ENCODE measurements at places on chromosomes 5 and 9.

- no peak for DNase-seq
These were observed 37.0 kb downstream of the IL31RA start for GRCh38 chr5:55888205-55888604.

GRCh38 chr5:101677961-101678360, 618.1 kb downstream of the SLCO4C1 start:
- DNase-seq, result no peak

DNA sequence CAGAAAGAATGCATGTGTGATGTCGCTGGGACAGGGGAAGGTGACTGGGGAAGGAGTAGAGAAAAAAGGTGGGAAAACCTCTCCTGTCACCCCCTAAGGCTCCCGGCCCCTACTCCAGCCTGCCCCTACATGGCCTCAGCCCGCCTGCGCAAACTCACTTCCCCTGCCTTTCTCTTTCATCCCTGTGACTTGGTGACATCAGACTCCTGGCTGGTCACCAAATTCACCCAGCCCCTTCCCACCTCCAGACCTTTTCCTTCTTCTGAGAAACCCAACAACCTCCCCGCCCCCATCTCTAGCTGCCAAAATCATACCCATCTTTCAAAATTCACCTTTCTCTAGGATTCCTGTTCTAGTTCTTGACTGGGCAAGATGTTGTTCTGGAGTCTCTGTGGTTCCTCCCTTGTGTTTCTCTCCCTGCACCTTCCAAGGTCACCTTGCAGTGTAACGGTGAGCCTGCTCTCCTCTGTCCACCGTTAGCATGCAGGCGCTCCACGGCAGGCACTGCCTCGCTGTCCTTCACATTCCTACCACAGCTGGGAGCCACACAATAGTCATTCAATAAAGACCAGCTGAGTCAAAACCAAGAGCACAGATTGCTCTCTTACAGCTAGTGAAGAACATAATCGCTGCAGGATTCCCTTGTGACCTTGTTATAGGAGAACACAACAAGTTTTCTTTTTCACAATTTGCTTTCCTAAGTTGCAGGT, 134.5 kb downstream of the FANCC start:
- DNase-seq, result no peak

DNA sequence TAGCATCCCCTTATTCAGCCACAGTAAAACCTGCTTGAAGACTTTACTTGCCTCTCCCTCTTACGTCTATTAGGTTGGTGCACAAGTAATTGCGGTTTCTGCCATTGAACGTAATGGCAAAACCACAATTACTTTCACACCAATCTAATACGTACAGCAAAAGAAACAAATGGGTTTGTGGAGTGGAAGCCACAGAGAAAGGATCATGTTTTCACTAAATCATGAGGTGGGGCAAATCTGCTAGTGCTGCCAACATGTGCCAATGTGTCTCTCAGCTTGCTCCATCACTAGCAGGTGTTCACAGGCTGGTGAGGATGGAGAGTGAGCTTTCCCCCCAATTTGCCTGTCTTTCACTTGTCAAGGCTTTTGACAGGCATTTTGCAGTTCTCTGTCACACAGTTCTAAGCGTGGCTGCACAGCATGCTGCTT, 15.9 kb downstream of the DMAC1 start:
- DNase-seq, result no peak

GRCh38 chr5:140420226-140420570, 18.6 kb downstream of the ANKHD1 start:
- no peak for DNase-seq

GRCh38 chr5:69416180-69416579, 1.3 kb downstream of the MARVELD2 start:
- no peak for DNase-seq

GRCh38 chr9:136090768-136091581, 4.1 kb downstream of the NACC2 start:
- no peak for DNase-seq

DNA sequence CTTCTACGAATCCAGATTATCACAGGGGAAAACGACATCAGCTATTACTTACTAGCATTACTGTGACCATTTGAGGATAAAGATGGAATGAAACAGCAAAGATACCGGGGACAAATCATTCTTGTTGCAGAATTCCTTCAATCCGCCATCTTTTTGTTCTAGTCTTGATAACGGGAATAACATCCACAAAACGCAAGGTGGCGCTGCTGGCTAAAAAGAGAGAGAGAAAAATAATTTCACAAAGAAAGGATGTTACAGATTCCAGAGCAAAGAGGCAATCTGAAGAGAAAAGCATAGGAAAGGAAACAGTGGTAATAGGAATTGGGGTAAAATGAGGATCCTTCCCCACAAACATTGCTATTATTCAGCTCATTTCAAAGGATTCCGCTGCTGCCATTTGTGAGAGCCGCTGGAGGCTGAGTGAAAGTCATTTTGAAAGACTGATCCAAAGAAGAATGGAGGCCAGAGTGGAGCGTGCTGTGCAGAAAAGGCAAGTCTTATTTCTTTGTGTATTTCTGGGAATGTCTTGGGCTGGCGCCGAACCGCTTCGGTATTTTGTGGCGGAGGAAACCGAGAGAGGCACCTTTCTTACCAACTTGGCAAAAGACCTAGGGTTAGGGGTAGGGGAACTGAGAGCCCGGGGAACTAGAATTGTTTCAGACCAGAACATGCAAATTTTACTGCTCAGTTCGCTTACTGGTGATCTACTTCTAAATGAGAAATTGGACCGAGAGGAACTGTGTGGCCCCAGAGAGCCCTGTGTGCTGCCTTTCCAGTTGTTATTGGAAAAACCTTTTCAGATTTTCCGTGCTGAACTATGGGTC, at the start of gene PCDHB7:
PCDHB7 (plus strand) TSS at position 264 of the 824 bp plus-strand sequence; CDS start at position 456, 192 bp downstream.
- DNase-seq, result peak; percentile 68

DNA sequence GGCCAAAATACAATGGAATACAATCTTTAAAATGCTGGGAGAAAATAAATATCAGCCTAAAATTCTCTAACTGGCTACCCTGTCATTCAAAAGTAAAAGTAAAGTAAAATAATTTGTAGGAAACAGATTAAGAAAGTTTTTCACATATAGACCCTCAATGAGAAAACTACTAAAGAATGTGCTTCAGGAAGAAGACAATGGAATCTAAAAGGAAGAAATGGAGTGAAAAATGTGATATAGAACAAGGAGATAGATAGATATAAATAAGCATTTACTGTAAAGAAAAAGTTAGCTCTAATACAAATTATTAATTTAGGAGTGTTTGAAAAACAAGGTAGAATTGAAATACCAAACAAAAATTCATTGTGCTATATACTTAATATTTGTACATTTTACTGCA, 368.6 kb upstream of the MPDZ start:
- no peak for DNase-seq

DNA sequence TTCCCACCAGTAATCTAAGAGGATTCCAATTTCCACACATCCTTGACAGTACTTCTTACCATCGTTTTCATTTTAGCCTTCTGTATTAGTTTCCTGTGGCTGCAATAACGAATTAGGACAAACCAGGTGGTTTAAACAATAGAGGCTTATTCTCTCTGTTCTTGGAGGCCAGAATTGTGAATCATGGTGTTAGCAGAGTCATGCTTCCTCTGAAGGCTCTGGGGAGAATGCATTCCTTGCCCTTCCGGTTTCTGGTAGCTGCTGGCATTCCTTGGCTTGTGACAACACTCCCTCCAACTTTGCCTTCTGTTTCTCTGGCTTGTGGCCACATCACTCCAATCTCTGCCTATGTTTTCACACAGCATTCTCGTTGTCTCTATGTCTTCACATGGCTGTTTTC, 23.5 kb downstream of the RIGI start:
- DNase-seq, result no peak

DNA sequence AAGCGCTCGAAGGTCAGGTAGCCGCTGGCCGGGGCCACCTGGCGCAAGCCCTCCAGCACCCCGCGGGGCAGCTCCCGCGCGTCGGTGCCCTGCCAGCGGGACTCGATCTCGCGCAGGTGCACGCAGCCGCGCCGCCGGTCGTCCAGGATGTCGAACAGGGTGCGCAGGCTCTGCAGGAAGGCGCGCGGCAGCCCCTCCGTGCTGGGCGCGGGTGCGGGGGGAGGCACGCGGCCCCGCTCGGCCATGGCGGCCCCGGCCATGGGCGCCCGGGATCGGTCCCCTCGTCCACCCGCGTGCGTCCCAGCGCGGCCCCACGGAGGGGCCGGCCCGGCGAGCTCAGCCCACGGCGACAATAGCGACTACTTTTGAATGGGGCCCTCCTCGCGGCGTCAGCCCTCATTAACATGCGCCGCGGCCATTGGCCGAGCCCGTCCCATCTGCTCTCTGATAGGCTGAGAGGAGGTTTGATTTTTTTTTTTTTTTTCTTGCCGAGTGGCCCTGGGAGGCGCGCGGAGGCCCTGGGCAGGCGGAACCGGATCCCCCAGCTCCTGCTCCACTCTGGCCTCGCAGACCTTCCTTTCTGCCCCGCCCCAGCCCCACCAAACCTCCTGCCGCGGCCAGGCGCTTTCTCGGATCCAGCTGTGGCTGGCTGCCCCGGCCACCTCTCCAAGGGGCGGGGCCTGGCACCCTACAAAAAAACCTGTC, at the start of gene SAPCD2:
SAPCD2 (minus strand) TSS at position 357 of the 705 bp plus-strand sequence; CDS start at position 260, 97 bp downstream.
- peak; percentile 91 for DNase-seq

- DNase-seq, result no peak
These were observed 291.2 kb downstream of the IRX1 start for GRCh38 chr5:3886524-3887451.

- DNase-seq, result no peak
These were observed 4.8 kb downstream of the DENND1A start for GRCh38 chr9:123925161-123925560.

GRCh38 chr5:97101189-97101910, 41.1 kb downstream of the LIX1 start:
- DNase-seq, result no peak

DNA sequence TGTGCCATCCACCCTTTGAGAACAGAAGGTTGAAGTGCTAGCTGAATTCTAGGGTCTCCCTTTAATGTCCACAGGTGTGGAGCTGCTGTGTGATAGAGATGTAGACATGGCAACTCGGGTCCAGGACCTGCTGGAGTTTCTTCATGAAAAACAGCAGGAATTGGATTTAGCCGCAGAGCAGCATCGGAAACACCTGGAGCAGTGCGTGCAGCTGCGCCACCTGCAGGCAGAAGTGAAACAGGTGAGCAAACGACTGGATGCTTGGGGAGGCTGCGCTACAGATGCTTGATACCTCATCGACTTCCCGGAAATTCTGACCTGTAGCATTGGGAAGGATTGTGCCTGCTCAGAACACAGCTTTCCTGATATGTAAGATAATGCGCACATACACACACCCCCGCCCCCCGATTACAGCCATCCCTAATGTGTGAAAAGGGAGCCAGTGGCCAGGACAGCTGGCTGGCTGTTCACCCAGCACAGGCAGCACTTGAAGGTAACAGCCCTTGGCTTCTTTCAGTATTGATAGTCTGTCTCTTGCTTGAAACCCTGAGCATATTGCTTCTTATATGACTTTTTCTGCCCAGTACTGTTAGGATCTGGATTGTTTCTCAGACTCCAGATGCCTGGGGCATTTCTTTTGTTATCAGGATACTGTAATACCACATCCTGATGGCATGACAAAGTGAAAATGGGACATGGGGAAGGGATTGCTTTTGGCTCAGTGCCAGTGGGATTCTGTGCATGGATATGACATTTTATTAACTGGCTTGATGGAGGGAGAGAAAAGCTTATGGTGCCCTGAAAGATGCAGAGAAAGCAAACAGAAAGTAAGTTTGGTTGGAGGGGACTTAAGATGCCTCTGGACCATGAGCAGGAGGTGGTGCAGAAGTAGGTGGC, 216.8 kb upstream of the OTULINL start:
- peak; percentile 67 for DNase-seq

- peak; percentile 59 for DNase-seq
These were observed 69.3 kb downstream of the SNX30 start for GRCh38 chr9:112819635-112820496.

Measured in SHP77 (cell line).